ENCODE measurements at places on chromosomes 3 and 15. TPM values are rescaled to one million over a fixed set of nuclear protein-coding genes. Genes with fewer than 3 reads are reported as not detected.

The ACTRT3 gene
- total RNA-seq, result 3.8 TPM

The AHSG gene
- not detected for total RNA-seq

The TRPM1 gene
- not detected for total RNA-seq

The SEMA3F gene
- total RNA-seq, result 4.6 TPM

The LRRC31 gene
- not detected for total RNA-seq

The CCDC13 gene
- total RNA-seq, result 2.9 TPM

The LRRC2 gene
- total RNA-seq, result 7.7 TPM

The CHRFAM7A gene
- total RNA-seq, result 1.1 TPM

The IQGAP1 gene
- 283 TPM for total RNA-seq

The PAK2 gene
- 69.3 TPM for total RNA-seq

The CYP8B1 gene
- not detected for total RNA-seq

The TM6SF1 gene
- total RNA-seq, result 9.5 TPM

The LYZL4 gene
- not detected for total RNA-seq

Measured in subcutaneous adipose tissue (tissue), 4 donors.